ENCODE measurements at places on chromosomes 3 and 15. TPM values are rescaled to one million over a fixed set of nuclear protein-coding genes. Genes with fewer than 3 reads are reported as not detected.

GRCh38 chr3:116046350-116046749, 398.9 kb downstream of the LSAMP start:
- DNase-seq = no peak

Gene ZNF501
- polyA plus RNA-seq = 1.7 TPM

GRCh38 chr3:152109038-152109437, 159.7 kb upstream of the MBNL1 start:
- no peak for DNase-seq

Gene COLQ
- 5.7 TPM for polyA plus RNA-seq

DNA sequence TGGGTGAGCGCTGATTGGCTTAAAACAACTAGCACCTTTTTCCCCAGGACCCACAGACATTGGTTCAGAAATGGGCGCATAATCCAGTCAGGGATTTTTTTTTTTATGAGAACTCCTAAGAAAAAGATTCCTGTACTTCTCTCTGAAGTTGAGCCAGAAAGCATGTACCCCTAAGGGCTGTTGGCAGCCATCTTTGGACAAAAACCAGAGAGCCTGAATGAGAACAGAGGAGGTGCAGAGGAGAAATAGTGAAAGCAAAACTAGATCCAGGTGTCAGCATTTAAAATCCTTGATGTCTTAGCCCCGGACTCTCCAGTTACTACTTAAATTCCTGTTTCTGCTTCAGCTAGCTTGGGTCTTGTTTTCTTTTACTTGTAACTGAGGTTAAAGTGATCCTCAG, 1.9 kb upstream of the SLC27A2 start:
- no peak for DNase-seq

Gene CCR4
- 0.01 TPM for polyA plus RNA-seq

Gene MEGF11
- not detected for polyA plus RNA-seq

Gene UBAP1L
- polyA plus RNA-seq = 0.65 TPM

DNA sequence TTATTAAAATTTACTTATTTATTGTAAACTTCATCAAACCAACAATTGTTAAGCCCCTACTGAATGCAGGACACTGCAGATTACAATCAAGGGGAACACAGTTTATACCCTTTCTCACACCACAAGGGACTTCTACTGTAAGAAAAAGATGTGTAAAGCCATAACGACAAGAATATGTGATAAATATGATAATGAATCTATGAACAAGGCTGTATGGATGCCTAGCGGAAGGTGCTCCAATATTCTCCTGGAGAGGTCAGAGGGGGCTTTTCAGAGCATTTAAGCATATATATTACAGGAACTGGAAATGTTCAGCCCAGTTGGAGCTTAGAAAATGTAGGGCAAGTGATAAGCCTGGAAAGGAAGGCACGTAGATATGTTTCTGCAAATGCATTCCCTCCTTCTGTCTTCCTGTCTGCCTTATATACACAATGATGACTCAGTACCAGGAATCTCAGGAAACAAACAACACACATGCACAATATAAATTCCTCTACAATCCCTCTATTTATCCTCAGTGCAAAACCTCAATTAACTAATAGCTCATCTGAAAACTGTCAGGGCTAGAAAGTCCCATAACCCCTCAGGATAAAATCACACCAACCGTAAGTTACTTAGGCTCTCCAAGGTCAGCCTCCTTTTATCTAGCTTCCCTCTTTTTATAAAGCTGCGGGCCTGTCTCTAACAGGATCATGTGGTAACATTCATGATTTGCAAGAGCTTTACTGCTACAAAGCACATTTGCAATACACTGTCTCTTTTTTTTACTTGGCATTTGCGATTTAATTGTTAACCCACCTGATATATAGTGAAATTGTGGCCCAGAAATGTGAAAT, 393.1 kb downstream of the LPP start:
- no peak for DNase-seq

GRCh38 chr15:89113296-89114024, 25.2 kb downstream of the ABHD2 start:
- DNase-seq = no peak

GRCh38 chr3:42036483-42036823, 54.7 kb upstream of the TRAK1 start:
- no peak for DNase-seq

- no peak for DNase-seq
Measured at GRCh38 chr3:187112934-187113793, 26.1 kb downstream of the RPL39L start.

Gene TMCO5A
- not detected for polyA plus RNA-seq

Gene CLPX
- 14.9 TPM for polyA plus RNA-seq

DNA sequence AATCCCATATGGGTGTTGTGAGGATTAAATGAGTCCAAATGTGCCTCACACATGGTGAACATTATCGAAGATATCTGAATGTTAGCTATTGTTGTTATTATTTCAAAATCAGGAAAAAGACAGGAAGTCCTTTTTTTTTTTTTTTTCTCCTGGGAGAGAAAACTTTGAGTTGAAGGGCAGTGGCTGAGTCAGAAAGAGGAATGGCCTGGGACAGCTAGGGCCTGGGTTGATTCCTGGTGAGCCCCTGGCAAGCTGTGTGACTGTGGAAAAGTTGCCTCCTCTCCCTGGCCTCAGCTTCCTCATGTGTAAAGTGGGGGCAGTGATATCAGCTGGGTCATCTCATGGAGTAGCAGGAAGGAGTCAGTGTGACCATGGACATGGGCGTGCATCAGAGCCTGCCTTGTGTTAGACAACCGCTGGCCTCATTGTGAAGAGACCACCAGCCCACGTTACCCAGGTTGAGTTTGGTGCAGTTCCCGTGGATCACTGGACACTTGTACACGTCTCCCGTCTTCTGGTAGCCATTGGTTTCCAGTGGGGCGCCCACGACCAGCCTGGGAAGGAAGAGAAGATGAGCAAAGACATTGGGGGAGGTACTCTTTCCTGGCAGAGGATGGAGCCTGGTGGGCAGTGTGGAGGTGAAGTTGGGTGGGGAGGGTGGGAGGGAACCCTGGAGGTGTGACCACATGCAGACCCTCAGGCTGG, 63.1 kb downstream of the ITGA11 start:
- no peak for DNase-seq

DNA sequence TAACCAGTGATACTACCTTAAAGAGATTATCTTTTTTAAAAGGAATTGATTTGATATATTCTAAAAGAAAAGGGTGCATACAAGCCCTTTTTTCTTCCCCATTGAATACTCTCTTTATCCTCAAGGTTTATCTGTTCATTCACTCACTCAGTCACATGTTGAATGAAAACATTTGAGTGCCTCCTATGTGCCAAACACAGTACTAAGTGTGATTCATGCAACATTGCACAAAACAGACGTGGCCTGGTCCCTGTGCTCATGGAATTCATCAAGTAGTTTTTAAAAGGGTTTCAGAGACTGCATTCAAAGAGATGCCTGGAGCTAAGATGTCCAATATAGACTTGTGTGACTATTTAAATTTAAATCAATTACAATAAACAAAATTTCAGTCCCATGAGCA, 462.2 kb upstream of the MDFIC2 start:
- no peak for DNase-seq

- no peak for DNase-seq
Measured at GRCh38 chr3:53346514-53346913, 829 bp downstream of the DCP1A start.

Gene HDAC11
- 21.7 TPM for polyA plus RNA-seq

DNA sequence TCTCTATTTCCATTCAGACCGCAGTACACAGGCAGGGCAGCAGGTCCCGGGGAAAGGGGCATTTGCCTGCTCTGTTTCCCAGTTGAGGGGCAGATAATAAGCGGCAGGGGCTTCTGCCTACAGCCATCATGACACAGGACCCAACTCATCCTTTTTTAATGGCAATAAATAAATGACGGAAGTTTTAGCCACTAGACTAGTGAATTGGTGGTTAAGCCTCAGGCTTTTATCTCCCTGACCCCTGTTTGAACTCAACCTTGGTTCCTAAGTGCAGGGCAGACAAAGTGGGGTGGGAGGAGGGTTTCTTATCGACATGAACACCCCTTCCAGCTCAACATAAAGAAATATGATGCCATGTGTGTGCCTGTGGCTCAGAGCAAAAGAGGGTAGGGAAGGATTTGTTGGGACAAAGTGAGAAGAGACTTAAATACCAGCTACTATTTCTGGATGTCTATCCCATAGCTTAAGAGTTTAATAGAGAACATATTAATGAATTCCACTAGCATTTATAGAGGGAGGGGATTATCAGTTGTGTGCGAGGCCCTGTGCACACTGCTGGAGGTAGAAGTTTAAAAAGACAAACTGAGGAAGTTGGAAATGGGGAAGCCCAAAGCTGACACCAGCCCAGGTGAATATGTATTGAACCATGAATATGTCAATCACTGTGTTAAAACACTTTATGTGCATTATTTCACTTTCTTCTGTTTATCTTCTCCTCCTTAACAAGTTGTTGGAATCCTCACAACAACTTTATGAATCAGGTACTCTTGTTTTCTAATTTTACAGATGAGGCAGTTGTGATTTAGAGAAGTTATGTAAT, 939.4 kb downstream of the MCTP2 start:
- DNase-seq = no peak

- no peak for DNase-seq
Measured at GRCh38 chr15:65576664-65577063, 34.3 kb downstream of the INTS14 start.

Gene LRRC31
- polyA plus RNA-seq = not detected

DNA sequence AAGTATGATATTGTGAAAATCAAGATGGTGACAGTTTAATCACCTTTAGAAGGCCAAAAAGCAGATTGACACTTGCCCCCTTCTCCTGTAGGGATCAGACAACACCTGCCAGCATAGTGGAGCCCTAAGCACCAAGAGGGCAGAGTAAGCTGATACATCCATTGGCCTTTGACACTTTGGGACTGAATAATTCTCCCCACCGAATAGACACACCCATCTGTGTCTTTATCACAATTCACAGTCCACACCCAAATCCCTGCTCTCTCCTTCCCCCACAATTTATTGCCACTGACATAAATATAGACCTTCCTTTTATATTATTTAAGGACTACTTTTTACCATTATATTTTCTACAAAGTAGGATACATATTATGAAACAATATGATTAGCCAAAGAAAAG, 3.1 kb upstream of the WDR49 start:
- DNase-seq = no peak
